ENCODE measurements at places on chromosomes 7 and 10.

DNA sequence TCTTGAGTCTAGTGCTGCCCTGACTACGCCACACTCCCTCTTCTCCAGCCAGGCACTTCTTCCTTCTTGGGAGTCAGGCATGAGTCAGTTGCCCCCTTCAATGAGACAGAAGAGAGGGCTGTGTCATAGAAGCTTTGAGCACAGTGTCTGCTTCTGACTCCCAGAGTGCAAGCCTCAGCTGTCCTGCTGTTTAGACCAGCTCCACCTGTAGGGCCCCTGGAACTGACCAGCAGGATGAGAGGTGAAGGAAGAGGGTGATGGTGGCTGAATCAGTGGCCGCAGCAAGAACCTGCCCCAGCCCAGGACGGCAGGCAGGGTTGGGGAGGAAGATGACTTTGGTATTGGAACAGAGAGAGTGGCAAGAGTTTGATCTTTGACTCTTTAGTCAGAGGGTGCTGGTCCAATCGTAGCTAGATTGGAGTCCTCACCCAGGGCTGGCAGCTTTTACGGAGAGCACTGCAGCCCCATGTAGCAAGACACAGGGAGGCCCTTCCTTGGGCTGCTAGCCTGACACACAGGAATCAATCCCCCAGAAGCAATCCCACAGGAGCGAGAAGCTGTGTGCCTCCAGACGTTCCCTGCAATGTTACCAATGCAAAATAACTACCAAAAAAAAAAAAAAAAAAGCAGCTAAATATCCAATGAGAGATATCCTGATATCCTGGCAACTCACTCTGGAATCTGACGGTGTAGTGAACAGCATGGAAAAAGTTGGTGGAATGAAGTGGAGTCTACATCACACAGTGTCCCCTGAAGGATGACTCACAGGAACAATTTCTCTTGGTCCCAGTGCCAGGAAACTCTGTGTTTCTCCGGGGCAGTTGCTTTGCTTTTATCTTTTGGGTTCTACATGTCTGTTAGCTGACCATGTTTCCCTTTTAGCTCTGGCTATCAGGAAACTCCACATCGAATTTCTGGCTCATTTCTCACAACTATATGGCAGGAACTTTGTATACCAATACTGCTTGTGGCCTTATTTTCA lies 6.9 kb downstream of the C10orf62 start:
- peak; percentile 83 for DNase-seq

- no peak for DNase-seq
Measured at GRCh38 chr7:105906695-105907094, 30.3 kb upstream of the ATXN7L1 start.

DNA sequence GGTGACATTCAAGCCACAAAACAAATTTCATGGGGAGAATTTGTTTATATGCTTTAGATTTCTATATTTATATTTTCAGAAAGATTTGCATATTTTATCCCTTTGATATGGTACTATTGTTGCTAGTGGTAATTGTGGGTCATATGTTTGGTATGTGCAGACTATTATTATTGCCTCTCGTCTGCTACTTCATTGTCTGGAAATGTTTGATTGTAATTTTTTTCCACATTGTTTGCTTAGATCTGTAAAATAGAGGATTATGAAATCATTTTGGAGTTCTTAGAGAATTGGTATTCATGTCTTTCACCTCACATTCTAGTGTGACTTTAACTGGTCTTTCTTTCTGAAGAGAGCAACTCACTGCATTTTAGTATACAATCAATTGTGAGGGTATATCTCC lies 44.7 kb downstream of the MYO3A start:
- peak; percentile 21 for DNase-seq

- peak; percentile 45 for DNase-seq
Measured at GRCh38 chr7:15720849-15721471, 34.5 kb upstream of the MEOX2 start.

DNA sequence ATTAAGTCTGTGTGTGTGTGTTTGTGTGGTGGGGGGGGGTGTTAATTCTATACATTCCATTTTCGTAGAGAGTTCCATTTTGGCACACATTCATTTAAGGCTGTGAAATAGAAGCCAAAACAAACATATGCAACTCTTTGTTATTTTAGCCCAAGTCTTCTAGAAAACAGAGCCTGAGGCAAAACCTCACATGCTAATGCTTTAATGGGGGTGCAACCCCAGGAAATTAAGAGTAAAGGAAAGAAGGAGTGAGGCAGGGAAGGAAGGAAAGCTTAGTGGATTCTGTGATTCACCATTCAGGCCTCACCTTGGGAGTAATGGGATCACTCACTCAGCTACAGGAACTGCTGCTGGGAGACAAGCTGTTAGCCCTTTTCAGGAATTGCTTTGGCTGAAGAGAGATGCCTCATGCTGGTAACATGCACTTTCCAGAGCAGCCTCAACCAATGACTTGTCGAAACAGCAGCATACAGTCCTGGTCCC lies 73.0 kb upstream of the CTTNBP2 start:
- peak; percentile 33 for DNase-seq

DNA sequence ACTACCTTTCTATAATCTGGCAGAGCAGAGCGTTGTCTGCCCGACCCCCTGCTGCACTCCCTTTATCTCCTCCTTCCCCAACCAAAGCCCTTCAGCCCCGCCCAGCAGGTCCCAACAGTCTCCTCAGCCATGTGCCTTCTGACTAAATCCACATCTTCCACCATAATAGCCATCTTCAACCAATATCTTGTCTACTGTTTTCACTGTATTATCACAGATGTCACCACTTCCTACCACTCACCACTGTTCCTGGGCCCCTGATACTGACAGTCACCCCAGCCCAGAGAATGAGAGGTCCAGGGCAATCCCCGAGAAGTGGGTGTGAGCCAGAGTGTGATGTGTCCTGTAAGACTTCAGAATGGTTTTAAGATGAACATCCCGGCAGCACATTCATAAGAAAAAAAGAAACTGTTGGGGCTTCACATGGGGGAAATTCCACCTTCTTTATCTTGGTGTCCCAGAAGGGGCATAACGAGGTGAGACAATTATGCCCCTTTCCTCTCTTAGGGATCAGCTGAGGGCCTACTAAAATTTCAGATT lies 25.3 kb downstream of the CCDC6 start:
- DNase-seq = no peak

DNA sequence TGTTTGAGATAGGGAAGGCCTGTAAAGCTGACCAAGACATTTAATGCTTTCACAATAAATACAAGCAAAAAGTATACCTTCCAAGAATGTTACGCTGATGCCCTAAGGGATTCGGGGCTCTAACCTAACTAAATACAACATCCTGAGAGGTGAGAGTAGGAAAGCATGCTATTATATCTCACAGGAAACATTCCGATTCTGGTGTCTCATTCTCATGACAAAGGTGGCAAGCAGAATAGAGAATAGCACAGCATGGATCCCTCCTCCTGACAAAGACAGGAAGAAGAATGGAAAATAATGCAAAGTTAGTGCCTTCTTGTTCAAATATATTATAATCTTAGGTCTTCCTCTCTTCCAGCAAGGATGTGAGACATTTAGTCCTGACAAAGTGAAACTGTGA lies 504.3 kb downstream of the TFEC start:
- no peak for DNase-seq

- DNase-seq = no peak
Measured at GRCh38 chr7:36076074-36076473, 77.0 kb upstream of the EEPD1 start.

DNA sequence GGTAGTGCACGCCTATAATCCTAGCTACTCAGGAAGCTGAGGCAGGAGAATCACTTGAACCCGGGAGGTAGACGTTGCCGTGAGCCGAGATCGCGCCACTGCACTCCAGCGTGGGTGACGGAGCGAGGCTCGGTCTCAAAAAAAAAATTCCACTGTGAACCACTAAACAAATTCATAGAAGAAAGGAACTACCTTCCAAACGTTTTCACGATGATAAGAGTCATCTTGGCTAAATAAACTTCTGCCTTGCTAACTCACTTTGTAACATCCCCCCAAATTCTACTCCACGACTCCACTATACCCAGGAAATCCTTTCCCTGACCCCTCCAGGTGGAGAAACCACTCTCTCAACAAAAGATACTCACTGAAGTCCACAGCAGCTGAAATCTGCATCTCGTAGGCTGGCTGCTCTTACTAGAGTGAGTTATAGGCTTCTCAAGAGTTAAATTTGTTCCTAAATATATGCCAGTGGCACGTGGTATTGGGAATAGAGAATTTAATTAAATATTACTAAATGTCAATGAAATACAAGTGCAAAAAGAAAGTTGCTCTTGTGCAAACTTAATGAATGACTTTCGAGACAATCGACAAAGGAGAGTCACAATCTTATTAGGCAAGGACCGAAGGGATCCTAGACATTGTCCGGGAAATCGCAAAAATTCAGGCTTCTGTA lies 1.6 kb upstream of the GTF2I start:
- no peak for DNase-seq

DNA sequence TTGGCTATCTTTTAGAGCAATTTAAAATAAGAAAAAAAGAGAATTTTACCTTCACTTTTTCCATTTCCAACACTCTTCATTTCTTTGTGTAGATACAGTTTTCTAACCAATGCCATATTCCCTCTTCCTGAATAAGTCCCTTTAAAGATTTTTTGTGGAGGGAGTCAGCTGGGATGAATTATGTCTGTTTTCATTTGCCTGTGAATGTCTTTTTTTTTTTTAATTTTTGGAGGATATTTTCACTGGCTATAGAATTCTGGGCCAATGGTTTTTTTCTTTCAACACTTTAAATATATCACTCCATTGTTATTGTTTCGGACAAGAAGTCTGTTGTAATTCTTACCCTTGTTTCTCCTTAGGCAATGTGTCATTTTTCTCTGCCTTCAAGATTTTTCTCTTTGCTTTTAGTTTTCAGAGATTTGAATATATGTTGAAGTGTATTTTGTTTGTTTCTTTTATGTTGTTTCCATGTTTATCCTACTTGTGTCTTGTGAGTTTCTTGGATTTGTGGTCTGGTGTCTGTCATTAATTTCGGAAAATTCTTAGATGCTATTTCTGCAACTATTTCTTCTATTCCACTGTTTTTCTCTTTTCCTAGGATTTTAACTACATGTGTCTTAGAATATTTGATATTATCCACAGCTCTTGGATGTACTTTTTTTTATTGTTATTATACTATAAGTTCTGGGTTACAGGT lies 20.0 kb upstream of the CXCL12 start:
- no peak for DNase-seq

DNA sequence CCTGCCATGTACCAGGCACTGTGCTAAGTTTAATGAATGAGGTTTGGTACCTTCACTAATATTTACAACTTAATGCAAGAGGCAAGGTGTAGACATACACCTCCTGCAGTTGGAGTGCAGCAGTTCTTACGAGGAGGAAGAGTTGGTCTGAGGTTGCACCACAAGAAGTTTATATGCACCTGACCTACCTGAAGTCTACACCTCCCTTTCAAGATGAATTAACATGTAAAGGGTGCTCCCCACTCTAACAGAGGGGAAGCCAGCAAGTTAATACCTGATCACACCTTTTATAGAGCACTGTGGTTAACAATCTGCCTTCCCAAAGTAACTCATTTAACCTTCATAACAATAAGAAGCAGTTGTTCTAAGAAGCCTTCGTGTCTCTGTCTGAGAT lies 120.0 kb downstream of the LYZL1 start:
- DNase-seq = no peak

DNA sequence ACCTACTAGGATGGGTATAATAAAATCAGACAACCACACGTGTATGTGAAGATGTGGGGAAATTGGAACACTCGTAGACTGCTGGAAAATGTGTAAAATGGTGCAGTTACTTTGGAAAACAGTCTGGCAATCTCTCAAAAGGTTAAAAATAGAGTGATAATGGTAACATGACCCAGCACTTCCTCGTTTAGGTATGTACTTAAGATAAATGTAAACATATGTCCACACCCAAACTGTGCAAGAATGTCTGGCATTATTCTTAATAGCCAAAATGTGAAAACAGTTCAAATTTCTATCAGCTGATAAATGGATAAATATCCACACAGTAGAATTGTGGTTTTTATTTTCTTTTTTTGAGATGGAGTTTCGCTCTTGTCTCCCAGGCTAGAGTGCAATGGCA lies 272.8 kb downstream of the ZNF248 start:
- no peak for DNase-seq

- DNase-seq = no peak
Measured at GRCh38 chr7:26046150-26046549, 105.8 kb upstream of the NFE2L3 start.

DNA sequence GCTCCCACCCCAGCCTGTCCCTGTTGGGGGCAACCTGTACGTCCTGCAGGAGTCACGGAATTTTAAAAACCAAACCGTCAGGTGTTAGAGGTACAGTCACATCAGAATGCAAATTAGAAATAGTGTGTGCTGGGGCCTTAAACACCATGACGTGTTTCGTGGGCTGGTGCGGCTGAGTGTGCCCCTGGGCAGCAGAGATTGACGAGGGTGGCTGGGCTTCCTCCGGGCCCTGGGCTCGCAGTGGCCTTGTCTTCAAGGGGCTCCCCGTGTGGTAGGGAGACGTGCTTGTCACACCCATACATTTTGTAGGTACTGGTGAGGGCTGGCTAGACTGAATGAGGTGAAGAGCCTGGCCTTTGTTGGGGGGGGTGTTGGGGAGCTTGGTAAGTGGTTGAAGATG lies 7.6 kb downstream of the MGMT start:
- DNase-seq = no peak

DNA sequence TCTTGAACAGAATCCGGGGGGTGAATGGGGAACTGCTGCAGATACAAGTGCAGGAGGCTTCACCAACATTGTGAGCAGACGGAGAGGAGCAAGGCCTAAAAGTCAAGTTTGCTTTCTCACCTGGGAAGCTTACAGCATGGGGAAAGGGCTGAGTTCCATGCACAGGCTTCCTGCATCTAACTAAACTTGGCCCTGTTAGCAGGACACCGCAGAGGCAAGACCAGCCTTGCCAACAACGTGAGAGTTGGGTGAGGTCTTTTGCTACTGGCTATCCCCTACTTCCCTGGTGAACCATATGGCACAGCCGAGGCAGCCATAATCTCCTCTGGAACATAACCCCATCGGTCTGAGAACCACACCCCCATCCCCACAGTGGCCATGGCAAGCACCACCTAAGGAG lies 14.2 kb upstream of the ADAM22 start:
- no peak for DNase-seq

- no peak for DNase-seq
Measured at GRCh38 chr10:130715686-130716670, 579.8 kb downstream of the GLRX3 start.

DNA sequence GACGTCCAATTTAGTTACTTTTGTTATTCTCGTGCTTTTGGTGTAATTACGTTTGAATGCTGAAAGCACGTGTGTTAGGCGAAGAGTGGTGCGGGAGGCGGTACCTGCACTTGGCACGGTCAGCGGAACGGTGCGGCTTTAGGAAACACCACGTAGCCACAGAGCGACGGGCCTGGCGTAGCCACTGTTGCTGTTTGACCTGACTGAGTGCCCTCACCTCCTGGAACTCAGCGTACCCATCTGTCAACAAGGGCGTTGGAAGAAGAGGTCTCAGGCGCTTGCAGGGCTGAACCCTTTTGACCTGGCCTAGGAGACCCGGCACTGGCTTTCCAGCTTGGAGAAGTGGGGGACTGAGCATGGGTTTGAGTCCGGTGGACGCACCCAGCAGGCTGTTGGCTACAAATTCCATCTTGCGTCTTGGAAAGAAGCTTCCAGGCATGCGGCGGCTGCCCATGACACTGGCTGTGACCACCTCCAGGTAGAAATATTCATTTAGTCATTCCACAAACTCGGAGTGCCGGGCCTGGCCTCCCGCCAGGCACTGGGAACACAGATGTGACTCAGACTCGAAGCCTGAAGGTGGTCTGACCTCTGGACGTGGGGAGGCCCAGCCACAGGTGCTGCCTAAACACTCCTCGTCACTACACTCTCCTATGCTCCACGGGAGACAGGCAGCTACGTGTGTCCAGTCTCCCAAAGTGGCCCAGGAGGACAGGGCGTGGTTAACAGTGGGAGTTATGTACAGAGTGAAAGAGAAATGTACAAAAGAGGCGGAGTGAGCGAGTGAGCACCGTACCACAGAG lies 22.2 kb downstream of the FAM20C start:
- peak; percentile 52 for DNase-seq

- no peak for DNase-seq
Measured at GRCh38 chr10:25125201-25125611, 49.6 kb upstream of the GPR158 start.

Measured in kidney glomerular epithelial cell (primary cell).